ENCODE measurements at places on chromosomes 1 and 21.

DNA sequence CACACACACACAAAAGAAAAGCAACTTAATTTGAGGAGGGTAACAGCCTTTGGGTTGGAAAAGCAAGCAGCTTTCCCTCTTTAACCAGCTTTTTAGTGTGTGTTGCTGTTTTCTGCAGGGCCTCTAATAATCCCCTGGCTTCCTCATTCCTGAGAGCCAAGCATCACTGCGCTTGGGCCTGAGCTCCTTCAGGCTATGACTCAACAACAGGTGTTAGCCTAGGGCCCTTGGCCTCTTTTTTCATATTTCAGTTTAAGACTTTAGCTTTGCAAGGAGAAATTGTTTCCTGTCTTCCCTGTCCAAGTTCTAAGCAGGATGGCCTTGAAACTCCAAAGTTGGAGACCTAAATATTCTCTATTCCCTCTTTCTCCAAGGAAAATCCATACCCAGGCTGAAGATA, 26.2 kb upstream of the SNX27 start:
- peak; percentile 35 for DNase-seq

DNA sequence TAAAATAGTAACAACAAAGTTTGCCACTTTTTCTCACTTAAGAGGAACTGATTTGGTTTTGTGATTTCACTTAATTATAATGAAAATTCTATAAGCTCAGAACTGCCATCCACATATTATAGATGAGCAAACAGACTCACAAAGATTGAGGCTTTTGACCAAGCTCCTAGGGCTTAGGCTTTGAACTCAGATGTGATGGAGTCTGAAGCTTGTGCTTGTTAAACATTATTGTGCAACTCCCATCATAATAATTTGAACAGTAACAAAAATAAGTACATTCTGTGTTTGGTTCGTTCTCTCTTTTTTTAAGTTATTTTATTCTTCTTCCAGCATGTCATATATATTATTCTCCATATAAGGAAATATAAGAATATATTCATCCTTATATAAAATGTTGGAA, 403.4 kb downstream of the PTPRC start:
- DNase-seq: no peak

- no peak for DNase-seq
Measured at GRCh38 chr21:38220270-38220737, 36.5 kb upstream of the KCNJ15 start.

- DNase-seq: peak; percentile 23
Measured at GRCh38 chr1:192588546-192588945, 13.0 kb downstream of the RGS1 start.

- no peak for DNase-seq
Measured at GRCh38 chr1:11778844-11779623, 17.0 kb downstream of the C1orf167 start.

- peak; percentile 5 for DNase-seq
Measured at GRCh38 chr1:97745912-97746311, 174.9 kb downstream of the DPYD start.

Data from AG08396 (cell line).